Activated effector memory CD4-positive, alpha-beta T cell treated with anti-CD3 and anti-CD28 coated beads, Interleukin-2, amount 50 U/mL, for 16 hours (primary cell): ENCODE measurements at places on chromosomes 3 and 15.

DNA sequence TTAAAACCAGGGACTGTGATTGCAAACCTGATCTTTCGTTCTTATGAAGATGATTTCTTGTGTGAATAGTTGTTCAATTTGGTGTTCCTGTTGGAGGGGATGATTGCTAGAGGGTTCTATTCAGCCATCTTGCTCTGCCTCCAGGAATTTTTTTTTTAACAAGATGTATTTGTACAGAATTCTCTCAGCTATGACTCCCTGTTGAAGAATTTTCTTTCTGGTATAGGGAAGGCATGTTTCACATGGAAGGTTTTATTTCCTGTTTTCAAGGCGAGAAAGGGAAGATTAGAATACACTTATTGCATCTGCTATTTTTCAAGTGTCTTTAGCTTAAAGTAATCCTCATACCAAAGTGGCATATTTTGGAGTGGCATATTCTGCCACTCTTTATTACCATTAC is 5.6 kb upstream of the LRRC34 start:
- DNase-seq: no peak

DNA sequence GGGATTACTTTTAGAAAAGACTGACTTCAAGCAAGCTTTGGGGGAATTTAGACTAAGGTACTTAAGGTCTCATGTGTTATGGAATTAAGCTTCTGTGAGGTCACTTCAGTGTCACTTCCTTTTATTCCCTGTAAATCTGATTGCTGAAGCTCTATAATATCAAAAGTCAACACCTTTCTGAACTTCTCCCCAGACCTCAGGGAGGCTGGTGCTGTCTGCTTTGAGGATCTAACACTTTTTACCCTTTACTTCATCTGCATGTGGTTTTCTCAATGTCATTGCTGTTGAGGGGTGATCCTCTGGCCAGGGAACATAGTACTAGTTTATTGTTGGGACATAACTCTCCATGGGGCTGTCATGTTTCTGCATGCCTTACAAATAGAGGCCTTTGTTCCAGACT is 41.8 kb upstream of the RASGRF1 start:
- no peak for DNase-seq

DNA sequence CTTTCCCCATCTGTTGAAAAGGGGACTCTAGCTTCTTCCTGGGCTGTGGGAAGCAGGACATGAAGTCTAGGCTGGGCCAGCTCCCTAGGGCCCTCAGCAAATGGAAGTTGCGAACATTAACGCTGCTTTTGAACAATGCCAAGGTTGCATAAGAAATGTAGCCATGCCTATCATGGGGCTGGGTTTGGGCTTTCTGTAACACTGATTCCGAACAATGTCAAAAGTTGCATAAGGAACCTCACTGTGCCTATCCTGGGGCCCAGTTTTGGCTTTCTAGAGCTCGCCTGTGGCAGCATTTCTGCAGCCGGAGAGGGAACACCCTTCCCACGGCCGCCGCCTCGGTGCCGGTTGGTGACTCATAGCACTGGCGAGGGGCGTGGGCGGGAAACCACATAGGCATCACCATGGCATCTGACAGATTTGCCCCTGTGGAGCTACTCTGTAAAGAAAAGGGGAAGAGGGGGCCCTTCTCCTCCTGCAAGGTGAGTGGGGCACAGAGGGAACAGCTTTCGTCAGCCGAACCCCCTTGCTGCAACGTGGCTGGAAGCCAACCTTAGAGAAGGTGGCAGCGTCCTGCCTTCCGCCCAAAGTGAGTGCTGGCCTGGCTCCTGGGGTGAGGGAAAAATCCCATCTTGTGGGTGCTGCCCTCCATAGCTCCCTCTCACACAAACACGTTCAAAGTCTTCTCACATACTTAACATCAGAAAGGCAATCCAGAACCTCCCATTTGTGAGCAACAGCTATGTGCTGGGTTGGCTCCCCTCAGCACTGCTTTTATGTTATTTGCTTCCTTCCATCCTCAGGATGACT is 46.6 kb upstream of the ATP2B2 start:
- DNase-seq: peak; percentile 94

DNA sequence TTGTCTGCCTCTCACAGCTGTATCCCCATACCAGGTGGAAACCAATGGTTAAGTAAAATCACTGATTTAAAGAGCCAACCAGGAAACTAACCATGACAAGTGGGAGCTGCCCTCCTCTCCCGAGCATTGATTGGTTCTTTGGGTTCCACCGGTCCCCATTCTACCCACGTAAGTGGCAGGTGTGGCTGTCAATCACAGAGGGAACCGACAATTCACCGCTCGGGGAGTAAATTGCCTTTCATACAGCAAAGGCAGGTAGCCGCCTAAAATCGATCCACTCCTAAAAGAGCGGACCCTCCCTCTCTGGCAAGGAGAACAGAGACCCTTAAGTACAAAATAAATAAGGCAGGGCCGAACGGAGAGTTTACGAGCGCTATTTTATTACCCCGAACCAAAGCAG is 1.2 kb downstream of the ERC2 start:
- DNase-seq: peak; percentile 66

DNA sequence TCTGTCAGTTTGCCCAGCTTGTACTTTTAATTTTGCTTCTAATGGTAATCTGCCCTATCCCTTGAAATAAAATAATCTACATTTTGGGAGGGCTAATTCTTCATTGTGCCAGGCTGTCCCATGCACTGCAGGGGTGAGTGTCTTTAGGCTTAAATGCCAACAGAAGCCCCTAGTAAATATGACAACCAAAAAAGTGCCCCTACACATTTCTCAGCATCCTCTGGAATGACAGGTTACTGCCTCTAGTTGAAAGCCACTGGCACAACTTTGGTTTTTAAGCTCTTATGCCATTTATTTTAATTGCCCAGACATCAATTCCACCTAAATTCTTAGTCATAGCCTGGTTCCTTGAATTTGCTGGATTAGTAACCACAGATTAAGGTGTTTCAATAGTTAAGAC is 3.4 kb downstream of the EPM2AIP1 start:
- DNase-seq: no peak

DNA sequence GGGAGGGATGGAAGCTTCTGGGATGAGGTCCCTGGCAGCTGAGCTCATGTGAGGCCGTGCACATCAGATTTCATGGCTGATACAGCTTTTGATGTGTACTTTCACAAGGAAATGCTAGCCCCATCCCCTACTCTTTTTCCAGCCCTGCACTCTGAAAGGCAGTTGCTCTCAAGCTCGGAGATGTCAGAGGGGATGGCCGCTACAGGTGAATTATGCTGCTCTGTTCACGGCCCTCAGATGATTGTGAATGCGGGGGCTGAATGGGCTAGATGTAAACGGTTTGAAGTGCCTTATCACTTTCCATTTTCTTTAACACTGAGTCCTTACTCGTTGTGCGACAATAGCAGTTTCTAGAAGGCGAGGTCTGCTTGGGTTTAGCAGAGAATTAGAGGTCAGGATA is 88.0 kb upstream of the RASGRF1 start:
- DNase-seq: no peak

GRCh38 chr3:70360979-70361760 is 48.7 kb upstream of the MDFIC2 start:
- no peak for DNase-seq

- no peak for DNase-seq
Measured at GRCh38 chr3:78791753-78792152, 976.0 kb downstream of the ROBO1 start.

DNA sequence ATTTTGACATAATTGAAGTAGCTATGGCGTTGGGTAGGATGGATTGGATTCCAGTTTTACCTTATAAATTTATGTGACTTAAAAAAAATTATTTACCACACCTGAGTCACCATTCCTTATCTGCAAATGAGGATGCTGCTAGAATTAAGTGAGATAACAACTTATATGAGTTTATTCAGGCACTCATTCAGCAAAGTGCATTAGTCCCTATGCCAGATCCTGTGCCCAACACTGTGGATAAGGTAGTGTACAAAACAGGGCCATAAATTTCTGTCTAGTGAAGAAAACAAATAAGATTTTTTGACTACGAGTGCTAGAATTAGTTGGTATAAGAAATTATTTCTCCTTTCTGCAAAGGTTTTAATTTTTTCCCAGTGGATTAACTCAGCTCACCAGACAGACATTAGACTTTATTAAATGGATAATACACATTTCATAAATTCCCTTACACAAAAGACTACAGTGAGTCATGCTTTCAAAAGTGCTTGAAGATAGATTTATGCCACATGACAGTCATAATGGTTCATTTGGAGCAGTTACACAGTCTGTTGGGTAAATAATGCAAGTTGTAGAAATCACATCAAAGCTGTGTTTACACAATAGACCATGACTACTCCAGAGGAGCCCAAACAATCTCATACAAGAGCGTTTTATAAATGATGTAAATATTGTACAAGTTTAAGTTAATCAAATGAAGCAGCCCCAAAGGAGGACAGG is 129.9 kb upstream of the TGFBR2 start:
- DNase-seq: no peak

GRCh38 chr3:195911041-195911945 is 2.9 kb upstream of the TNK2 start:
- DNase-seq: peak; percentile 44

GRCh38 chr3:44624749-44625480 is at the start of gene ZNF197:
Gene ZNF197, plus strand, starts transcription at chr3:44625036. Its CDS starts 4,119 bp downstream, at chr3:44629155.
- DNase-seq: peak; percentile 85

DNA sequence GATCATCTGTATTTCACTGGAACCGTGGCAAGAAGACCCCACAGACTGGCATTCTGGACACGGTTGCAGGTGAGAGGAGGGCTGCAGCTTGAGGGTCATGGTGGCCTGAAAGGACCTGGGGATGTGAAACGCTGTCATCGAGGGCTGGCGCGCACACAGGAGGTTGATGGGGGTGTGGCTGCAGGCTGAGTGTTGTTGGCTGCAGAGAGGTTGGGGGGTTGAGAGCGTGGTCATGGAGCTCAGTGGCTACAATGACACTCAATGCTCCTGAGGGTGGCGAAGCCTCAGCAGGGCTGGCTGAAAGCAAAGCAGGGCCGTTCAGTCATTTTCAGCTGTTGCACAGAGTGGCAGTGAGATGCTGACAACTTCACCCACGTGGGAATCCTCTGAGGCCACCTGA is 21.0 kb downstream of the CPN2 start:
- DNase-seq: no peak

GRCh38 chr3:49992326-49992725 is 52.4 kb downstream of the RBM6 start:
- DNase-seq: no peak

DNA sequence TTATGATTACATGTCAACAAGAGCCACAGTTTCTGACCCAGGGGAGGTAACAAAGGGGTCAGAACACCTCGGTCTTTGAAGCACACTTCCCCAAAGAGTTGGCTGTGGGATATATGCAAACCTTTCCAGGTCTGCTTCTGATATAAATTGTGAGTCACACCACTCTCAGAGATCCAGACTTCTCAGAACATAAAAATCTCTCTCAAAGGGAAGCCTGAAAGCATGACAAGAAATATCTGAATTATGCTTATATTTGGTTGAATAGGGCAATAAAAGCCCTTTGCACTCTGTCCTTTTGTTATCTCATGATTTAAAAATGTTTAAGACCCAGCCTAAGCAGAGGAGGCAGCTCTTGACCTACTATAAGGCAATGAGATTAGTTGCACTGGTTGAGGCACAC is 56.8 kb downstream of the MYH15 start:
- DNase-seq: no peak

DNA sequence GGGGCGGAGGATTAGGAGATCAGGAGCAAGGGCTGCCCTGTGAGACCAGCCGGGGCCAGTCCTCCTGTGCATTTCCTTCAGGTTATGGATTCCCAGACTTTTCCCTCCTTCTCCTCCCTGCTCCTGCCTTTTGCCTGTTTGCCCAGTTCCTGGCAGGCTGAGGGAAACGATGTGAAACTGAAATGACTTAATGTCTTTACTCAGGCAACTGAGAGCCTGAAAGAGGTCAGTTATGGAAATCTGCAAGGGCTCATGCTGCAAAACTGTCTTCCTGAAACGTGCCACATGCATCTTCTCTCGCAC is 57.2 kb downstream of the MESD start:
- DNase-seq: no peak

GRCh38 chr3:58345457-58345856 is 12.8 kb downstream of the PXK start:
- no peak for DNase-seq

GRCh38 chr3:8562081-8562595 is 60.5 kb downstream of the LMCD1 start:
- DNase-seq: no peak

GRCh38 chr3:66224220-66224619 is 3.4 kb downstream of the SLC25A26 start:
- DNase-seq: no peak

- no peak for DNase-seq
Measured at GRCh38 chr15:52414936-52415335, 113.7 kb downstream of the MYO5A start.

GRCh38 chr3:69115731-69116130 is 6.7 kb downstream of the LMOD3 start:
- DNase-seq: no peak

DNA sequence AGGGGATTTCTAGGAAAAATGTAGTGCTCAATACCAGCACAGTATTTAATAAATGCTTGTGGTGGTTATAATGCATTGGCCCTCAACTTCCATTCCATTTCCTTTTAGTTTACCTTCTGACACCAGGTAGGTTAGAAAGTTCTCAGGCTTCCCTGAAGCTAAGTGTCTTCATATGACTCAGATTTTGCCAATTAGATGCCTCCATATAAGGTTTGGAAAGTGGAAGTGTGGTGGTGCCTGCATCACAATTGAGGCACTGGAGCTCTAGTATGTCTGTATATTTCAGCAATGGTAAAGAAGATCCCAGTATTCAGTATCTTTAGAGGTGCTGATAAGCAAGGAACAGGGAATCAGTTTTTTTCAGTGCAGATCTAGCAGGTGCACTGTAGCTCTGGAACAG is 18.3 kb downstream of the XRN1 start:
- DNase-seq: no peak

DNA sequence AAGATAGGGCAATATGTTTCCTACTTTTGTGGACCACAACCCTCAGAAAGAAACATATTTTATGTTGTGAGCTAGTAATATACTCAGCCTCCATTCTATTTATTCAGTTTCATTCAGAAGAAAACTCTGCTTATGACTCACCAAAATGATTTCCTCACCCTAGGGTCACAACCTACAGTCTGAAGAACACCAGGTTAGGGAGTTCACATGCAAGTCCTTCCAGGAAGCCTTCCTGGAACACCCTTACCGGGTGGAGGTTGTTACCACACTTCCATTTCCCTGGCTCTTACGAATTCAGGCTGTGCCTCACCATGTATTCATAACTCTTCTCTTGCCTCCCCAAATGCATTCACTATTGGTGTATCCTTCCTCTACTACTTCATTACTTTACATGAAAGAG is 228.0 kb upstream of the ADAMTS9 start:
- DNase-seq: no peak

GRCh38 chr3:141253326-141253725 is 21.7 kb downstream of the PXYLP1 start:
- no peak for DNase-seq

DNA sequence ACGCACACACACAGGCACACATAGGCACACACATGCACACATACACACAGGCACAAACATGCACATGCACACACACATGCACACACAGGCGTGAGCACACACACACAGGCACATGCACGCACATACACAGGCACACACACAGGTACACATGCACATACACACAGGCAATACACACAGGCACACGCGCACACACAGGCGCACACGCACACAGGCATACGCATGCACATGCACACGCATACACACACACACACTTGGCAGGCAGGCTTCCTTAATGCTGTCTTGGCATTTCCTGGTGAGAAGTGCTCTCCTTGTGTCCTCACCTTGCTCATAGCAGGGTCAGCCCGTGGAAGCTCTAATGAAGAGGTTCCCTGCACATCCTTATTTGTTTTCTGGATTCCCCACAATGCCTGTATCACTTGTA is 8.4 kb upstream of the SLCO2A1 start:
- no peak for DNase-seq
